ENCODE measurements at places on chromosomes 13 and 19.

DNA sequence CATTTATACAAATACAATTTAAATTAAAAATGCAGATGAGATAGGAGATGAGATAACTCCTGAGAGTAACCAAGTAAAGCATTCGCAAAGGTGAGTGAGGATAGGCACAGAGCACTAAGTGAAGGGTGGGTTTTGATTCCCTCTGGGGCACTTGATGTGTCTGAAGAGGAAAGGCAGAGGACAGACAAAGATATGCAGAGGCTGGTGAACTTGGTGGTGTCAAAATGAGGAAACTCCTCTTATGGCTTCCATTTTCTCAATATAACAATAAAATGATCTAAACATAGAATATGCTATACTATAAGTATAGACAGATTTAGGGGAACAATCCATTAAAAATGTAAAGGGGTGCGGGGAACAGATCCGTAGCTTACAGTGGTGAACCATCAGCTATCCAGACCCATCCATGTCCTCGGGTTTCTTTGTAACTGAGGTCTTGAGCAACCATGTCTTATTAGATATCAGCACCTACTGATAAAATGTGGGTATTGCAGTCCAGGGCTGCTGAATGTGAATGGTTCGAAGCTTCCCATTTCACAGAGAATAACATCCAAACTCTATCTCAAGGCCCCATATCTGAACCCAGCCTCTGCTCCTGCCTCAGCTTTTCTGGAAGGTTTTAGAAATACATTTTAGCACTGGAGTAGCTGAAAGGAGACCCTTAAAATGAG, 73.9 kb upstream of the SLC10A2 start:
- DNase-seq: peak; percentile 4

GRCh38 chr19:14952767-14953166, 11.5 kb downstream of the OR7C2 start:
- DNase-seq: no peak

DNA sequence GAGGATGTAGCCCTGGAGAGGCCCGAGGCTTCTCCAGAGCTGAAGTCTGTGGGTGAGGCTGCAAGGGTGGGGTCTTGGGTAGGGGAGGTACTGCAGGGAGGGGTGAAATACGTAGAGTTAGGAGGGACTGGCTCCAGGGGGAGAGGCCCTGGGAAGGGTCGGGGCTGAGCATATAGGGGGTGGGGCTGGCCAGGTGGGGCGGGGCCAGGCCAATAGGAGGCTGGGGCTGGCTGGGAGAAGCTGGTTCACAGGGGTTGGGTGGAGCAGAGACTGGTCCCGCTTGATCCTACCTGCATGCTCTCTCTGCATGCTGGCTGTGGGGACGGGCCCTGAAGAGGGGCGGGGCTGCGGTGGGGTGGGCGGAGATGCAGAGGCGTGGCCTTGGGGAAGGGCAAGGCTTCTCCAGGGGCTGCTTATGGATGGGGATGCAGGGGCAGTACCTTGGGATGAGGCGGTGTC, 51.9 kb downstream of the CELF5 start:
- DNase-seq: no peak

DNA sequence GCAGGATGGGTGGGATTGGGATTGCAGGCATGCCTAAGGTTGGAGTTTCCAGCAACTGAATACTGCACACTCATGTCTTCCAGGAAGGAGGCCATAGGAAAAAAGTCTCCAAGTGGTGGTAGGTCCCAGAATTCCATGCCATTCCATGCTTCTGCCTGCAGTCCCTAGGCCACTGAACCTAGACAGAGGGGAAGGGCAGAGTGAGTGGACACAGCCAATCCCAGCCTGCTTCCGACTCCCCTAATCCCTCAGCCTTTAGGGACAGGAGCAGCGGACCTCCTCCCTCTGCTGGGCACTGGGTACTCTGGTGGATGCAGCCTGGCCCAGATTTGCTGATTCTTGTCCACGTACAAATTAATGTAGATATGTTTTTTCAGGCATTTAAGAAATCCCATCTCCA, 17.0 kb downstream of the VSTM2B start:
- DNase-seq: no peak

GRCh38 chr19:55459950-55460657, 1.3 kb downstream of the ISOC2 start:
- no peak for DNase-seq

DNA sequence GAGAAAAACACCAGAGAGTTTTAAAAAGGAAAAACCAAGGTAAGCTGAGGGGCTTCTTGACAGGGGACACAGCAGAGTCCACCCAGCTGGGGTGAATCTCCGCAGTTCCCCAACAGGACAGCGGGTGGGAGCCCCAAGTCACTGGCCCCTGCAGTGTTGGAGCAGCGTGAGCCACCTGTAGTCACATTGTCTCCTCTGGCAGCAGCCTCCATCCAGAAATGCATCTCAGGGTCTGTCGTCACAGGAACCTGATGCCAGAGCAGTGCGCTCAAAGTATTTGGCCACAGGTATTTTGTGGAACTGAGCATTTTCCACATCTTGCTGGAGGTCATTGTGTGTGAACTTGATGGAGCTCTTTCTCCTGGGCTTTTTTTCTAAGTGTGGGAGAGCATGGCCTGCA, 24.7 kb downstream of the CHAMP1 start:
- no peak for DNase-seq

GRCh38 chr19:10580979-10581631, 6.0 kb downstream of the AP1M2 start:
- peak; percentile 85 for DNase-seq

DNA sequence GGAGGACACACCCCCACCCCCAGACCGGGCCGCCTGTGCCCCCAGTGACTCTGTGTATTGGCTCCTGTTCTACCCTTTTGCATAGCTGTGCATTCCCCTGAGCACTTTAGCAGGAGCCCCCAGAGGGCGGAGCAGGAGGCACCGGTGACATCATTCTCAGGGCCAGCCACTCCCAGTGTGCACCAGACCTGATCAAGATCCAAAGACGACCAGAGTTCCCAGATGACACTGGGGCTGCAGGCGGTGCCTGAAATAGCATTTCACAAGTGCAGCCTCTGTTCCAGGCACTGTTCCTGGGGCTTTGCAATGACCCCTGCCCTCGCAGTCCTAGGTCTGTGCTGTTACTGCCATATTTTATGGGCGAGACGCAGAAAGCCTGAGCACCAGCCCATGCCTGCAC, 14.5 kb upstream of the PTPRS start:
- no peak for DNase-seq

DNA sequence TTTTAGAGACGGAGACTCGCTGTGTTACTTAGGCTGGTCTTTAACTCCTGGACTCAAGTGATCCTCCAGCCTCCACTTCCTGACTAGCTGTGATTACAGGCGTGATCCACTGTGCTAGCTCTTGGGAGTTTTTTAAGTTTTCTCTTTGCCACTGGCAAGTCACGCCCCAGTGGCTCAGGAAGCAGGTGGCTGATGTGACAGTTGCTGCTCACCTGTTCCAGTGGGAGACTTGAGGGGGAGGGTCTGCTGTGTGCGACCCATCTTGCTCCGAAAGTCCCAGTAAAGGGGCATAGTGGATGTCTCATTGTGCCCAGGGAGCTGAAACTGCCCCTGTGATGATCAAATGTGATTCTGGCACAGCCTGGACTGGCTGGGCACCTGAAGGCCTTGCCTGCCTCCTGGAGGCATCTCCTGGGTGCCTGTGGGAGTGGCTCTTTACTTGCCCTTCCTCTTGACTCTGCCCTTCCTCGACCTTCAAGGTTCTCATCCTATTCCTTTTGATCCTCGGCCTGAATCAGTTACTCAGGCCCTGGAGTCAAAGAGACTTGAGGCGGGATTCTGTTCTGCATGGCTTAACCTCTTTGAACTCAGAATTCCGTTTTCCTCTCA, 7.8 kb downstream of the SMARCA4 start:
- no peak for DNase-seq

DNA sequence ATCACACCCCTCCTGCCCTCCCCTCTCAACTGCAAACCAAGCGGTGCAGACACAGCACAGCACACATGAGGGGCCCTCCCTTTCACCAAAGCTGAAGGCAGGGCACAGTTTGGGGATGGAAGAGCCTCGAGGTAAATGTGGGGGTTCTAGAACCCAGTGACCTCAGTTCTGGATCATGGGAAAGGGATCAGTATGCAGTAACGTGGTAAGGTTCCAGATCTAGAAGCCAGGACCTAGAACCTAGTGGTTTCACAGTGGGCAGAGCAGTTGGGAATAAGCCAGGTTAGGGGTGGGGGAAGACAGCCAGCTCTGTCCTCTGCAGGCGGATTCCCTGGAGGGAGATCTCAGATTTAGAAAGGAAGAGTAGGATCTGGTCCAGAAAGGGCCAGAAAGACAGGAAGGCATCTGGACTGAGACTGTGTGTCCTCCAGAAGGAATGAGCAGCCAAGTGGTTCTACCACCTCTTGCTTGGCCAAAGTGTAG, 3.1 kb downstream of the FTL start:
- DNase-seq: no peak

GRCh38 chr13:27728271-27728670, 64.0 kb upstream of the GSX1 start:
- DNase-seq: no peak

- DNase-seq: no peak
Measured at GRCh38 chr19:21143428-21143827, 1.6 kb downstream of the ZNF431 start.

- DNase-seq: no peak
Measured at GRCh38 chr13:36432106-36432544, at the start of gene CCNA1. Gene CCNA1 (plus strand): TSS chr13:36432495. CDS start chr13:36433057, 562 bp downstream.

DNA sequence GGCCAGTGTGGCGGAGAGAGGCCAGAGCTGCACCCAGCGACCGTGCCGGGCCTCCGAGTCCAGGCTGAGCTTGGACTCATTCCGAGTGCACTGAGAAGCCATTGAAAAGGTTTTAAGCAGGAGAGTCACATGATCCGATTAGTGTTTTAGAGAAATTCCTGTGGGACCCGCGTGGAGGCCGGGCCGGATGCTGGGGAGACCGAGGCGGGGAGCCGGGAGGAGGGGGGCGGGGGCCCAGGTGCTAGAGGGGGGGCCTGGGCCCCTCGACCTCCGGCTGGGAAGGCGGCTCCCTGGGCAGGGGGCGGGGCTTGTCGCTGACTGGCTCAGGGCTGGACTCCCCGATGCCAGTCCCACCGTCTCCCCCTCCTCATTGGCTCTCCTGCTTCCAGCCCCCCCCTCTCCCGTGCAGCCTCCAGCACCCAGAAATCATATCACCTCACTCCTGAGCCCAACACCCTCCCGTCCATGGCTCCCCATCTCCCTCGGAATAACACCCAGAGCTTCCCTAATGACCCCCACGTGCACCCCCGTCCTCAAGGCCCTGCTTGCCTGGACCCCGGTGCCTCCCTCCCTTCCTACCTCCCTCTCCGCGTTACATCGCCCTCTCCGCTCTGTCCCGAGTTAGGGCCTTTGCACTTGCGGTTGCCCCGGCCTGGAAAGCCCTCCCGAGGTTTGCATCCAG, 5.2 kb upstream of the ZNF579 start:
- DNase-seq: peak; percentile 71

GRCh38 chr19:47110521-47111005, 3.0 kb downstream of the ZC3H4 start:
- DNase-seq: no peak

GRCh38 chr19:13051557-13052165, 51.0 kb downstream of the LYL1 start:
- DNase-seq: no peak

DNA sequence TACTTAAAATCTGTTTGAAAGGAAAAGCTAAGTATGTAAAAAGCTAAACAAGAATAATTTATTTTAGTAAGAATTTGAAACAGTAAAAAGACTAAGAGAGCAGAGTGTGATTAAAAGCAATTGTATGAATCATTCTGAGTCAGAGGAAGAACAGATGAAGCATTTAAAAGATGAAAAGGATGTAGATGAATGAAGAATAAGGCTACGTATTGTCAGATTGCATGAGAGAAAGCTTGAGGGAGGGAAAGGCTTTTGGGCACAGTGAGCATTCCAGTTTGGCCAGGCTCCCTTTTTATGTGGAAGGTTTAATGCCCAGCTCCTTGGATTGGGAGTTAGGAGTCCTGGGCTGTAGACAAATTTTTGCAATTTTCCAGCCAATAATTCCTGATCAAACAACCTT, 117.7 kb downstream of the FREM2 start:
- peak; percentile 23 for DNase-seq

DNA sequence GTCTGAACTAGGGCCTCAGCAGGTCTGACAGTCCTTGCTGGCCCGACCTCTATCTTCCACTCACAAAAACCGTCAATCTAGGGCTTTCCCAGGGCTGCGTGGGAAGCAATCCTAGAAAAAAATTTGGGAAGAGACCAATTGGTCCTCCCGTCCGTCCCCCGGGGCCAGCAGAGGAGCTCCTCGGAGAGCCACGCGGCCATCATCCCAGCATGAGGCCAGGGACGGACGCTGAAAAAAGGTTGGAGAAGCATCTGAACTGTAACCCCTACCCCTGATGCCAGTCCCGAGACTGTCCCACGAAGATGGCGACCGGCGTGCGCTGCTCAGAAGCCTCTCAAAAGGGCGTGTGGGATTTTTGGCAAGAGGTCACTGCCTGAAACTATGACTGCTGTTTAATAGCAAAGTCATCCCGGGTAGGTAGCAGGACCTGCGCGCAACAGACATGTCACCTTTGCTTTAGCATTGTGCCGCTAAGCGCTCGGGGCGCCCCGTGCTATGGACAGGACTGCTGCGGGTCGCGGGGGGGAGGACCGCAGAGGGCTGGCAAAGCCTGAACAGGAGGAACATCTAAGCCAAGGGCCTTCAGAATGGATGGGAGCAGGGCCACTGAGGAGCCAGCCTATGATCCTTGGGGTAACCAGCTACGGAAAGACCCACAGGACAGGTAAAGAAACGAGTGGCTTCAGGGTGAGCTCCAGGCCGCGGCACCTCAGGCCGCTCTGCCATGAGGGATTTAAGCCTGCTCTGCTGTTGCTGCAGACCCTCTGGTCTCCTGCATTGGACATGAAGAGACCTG, 10.6 kb downstream of the AKAP8 start:
- no peak for DNase-seq

- DNase-seq: peak; percentile 61
Measured at GRCh38 chr19:45177817-45178261, at the start of gene TRAPPC6A. Gene TRAPPC6A (minus strand): TSS chr19:45178237. CDS start chr19:45178218, 19 bp downstream.

DNA sequence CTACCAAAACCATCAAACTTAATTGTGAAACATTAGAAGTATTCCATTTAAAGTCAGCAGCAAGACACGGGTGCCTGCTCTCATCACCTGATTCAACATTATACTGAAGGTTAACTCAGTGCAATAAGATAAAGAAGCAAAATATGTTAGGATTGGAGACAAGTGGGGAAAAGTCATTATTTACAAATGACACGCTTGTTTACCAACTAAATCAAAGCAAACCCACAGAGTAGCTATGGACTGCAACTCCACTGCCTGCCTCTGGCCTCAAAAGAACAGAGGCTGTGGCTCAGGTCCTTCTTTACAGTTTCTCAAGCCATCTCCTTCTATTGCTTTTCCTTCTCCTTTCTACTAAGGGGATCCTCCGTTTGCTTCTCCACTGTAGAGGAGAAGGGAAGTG, 21.0 kb upstream of the ATP12A start:
- no peak for DNase-seq

DNA sequence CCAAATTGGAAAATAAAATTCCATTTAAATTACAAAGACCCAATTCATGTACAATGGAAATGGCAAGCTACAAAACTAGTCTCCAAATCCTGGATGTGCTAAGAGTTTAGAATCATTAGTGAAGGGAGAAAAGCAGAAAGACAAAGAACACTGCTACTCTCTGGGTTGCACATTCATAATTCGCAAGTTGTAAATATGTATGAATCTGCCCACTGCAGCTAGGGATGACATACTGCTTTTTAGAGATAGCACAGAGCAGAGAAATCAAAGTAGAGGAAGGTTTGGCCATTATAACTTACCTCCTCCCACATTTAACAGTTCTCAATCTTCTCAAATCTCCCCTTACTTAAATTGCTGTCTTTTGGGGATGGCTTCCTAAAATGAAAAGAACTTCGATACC, 231.1 kb downstream of the ENOX1 start:
- no peak for DNase-seq

Measured in fibroblast of skin of back (primary cell).